ENCODE measurements at places on chromosomes 12 and 14. TPM values are rescaled to one million over a fixed set of nuclear protein-coding genes. Genes with fewer than 3 reads are reported as not detected.

DNA sequence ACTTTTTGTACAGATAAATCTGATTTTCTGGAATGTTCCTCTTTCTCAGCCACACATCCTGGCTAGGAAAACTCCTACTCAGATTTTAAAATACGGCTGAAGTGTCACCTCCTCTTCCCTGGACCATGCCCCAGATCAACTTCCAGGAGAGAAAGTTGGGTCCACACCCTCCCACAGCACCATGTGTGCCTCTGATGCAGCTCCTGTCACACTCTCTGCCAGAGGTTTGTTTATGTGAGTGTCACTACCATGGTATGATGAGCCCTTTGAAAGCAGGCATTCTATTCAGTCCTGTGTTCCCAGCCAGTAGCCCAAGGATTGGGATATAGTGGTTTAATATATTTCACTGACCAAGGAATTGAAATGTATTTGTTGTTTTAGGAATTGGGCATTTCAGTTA lies 287.2 kb upstream of the ATP2B1 start:
- no peak for DNase-seq

DNA sequence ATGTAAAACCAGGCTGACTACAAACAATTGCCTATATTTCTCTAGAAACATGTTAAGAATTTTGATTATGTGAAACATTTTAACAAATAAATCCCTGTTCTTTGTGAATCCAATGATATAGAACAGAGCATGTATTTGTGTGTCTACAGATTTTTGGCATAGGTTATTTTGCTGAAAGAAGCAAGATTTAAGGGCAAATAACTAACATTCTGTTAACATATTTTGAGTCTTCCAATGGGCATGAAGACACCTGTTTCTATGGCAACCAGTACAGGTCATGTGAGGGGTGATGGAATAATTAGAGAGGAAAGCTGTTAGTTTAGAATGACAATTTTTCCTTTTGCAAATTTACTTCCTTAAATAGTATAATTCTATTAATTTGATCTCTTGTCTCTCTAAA lies 8.8 kb downstream of the ART4 start:
- DNase-seq = no peak

DNA sequence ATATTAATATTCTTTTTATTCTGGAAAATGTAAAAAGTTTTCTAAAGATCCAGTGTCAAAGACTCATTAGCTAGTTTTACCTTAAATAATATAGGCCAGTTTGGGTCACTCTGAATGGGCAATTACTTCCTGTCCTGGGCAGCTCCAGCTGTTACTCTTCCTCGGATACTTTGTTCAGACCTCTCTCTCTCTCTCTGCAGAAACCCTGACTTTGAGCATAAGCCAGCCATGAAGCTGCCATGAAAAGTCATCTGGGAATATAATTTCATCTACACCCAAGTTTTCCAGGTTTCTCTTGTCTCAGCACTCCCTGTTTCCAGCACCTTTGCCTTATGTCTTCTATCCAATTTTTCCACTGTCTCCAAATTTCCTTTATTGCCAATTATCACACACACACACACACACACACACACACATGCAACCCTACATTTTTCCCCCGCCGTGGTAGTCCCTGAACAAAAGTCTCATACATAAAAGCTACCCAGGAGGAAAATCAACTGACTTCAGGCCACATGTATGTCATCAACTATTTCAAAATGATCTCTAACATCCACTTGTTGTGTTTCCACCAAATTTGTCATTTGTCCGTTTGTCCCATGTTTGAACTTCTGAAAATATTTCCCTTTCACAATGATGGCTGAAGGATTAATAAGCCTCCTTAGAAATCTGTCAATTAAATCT lies 318.1 kb downstream of the SSPN start:
- peak; percentile 27 for DNase-seq

DNA sequence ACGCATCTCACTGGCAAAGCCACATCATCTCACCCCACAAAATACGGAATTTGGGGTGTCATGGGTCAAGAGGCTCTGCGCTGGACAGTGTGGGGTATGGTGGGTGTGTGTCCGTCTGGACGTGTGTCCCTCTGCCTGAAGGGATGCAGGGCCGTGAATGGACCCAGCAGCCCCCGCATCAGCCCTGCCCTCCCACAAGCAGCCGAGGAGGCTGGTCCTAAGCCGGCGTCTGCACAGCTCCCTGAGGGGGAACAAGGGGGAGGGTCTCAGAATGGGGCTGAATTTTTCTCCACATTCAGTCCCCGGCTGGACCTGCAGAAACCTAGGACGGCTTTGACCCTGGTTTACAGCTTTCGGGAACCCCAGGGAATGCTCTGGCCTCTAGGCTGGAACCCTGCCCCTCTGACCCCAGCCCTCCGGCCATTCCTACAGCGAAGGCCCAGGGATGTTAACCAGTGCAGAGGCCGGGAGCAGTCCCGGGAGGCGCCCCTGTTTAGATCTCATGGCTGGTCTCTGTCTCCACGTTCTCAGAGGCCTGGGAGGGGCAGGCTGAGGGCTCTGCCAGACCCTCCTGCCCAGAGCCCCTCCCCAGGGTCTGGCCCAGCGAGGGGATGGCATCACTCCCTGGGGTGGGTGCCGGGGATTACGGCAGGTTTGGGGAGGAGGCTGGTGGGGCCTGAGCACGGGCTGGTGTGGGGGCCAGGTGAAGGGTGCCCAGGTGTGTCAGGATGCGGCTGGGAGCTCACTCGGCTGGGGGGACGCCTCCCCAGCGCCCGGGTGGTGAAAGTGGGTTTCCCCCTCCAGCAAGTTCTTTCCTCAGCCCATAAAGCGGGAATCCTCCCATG lies 156.5 kb upstream of the C14orf180 start:
- DNase-seq = no peak

DNA sequence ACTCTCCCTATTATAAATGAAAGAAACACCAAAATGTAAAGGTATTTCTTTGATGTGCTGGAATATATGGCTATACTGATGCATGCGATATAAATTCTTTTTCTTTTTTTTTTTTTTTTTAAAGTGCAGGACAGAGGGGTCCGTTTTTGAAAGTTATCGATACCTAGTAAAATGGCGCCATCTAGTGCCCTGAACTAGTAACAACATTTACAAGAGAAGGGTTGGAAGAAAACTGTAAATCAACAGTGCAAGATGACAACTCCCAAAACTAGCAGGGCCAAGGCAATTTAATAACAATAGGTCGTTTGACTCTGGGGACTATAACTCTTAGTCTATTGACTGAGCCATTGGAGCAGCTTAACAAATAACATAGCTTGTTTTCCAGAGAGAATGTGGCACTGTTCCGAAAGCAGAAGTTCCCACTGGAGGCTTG lies 137.7 kb downstream of the SPTSSA start:
- DNase-seq = peak; percentile 77

- no peak for DNase-seq
These were observed 150.1 kb downstream of the PRKCH start for GRCh38 chr14:61471297-61472005.

- DNase-seq = peak; percentile 40
These were observed 239.0 kb upstream of the ATP2B1 start for GRCh38 chr12:89947437-89948270.

DNA sequence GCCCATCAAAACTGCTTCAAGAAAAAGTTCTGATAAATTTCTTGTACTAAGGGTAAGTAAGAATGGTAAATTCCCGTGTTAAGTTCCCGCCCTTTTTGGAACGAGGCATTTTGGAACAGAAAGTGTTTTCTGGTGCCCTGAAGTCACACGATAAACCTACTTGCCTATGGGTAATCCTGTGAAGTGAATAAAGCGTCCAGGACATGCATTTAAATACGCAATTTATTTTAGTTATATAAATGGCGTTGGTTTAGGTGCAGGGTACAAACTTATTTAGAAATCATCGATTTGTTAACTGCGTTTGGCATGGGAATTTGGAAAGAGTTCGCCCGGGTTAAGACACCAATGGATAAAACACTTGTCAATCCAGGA lies 715 bp upstream of the RAP1B start:
- DNase-seq = peak; percentile 41

DNA sequence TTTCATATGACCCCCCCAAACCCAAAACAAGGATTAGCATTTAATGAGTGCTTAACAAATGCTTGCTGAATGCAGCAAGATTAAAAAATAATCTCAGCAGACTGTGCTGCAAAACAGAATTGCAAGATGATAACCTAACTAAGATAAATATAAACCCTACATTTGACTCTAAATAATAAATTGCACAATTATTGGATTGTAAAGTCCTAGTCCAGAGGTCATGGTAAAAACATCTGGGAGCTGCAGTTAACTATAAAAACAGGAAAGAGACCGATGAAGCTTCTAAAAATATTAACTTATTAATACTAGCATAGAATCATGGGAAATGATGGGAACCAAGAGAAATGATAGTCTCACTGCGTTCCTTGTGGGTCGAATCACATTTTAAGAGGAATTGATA lies 37.2 kb downstream of the TSHR start:
- no peak for DNase-seq

Gene C3AR1
- polyA plus RNA-seq = 6.0 TPM

Gene TC2N
- polyA plus RNA-seq = 5.5 TPM

Gene FSCB
- not detected for polyA plus RNA-seq

Gene SLC7A8
- polyA plus RNA-seq = 3.8 TPM

Gene ASIC1
- 8.1 TPM for polyA plus RNA-seq
